ENCODE measurements at places on chromosomes 11 and 22.

- no peak for DNase-seq
These were observed 110.2 kb upstream of the MTNR1B start for GRCh38 chr11:92859156-92859690.

- DNase-seq = peak; percentile 37
These were observed 18.2 kb downstream of the ADM start for GRCh38 chr11:10322830-10323792.

DNA sequence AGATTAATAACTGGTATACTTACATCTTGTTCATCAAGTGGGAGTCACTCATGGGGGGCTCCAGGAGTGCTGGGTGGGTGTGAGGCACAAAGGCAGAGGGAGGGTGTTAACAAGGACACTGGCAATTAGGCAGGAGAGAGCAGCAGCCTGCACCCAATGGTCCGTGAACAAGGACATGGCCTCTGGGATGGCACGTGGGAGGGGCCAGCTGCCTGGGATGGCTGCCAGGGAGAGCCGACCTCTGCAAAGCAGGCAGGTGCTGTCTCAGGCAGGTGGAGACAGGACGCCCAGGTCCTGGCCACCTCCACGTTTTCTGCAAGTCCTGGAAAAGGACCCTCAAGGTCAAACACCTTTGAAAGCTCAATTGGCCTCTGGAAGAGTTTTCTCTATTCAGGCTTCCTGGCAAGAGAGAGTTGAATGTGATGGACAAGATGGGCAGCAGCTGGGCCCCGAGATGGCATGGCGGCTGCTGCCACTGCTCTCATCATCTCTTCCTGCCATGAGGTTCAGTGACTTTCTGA, 257.1 kb downstream of the BUD13 start:
- DNase-seq = no peak

DNA sequence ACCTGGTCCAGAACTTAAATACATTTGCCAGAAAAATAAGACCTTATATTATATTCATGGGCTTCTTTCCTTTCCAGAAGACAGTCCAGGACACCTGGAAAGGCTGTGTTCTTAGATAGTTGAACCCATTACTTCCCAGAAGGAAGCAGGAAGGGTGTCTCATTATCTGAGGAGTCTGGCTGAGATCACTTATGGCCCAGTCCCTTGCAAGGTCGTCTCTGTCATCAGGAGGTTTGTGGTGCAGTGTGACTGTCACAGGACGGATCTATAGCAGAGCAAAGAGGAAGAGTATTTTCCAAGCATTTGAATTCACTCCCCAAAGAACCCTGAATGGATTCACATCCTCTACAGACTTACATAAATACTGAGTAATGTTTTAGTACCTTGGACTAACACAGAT, 270.7 kb upstream of the MTNR1B start:
- no peak for DNase-seq

All from activated CD4-positive, alpha-beta T cell treated with anti-CD3 and anti-CD28 coated beads for 1 hour (primary cell).